HTR-8/SVneo (cell line): ENCODE measurements at places on chromosomes 4 and X.
A peak's percentile ranks its signal among the peaks of the same experiment; 100 is the strongest.

DNA sequence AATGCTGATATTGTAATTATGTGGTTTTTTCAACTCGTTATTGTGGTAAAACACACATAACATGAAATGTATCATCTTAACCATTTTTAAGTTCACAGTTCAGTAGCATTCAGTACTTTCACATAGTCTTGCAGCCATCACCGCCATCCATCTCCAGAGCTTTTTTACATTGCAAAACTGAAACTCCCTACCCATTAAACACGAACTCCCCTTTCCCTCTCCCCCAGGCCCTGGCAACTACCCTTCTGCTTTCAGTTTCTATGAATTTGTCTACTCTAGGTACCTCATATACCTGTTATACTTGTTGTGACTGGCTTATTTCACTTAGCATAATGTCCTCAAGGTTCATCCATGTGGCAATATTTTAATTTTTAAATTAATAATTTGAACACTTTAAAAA lies 380.6 kb downstream of the MAPK10 start:
- no peak for DNase-seq

DNA sequence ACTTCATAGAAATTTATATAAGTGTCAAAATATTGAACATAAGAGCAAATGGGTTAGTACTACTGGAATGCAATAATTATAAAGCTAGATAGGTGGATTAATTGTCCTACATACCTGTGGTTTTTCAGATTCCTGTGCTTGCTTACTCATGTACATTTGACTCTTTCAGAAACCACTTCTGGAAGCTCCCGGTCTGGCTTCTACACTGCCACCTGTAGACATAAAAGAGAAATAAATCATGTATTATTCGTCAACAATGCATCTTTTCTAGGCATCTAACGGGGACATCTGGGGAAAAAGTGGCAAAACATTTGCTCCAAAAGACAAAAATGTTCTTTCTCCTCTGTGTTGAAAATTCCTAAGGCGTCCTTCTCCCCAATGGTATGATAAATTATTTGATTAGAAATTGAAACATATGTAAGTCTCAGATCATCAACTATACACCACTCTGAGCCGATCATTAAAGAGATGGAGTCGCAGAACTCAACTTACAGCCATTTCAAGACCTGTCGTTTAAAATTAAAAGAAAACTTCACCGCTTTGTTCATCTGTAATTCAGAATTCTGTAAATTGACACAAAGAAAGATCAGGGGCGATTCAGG lies 648.7 kb upstream of the DIPK2B start:
- no peak for DNase-seq

DNA sequence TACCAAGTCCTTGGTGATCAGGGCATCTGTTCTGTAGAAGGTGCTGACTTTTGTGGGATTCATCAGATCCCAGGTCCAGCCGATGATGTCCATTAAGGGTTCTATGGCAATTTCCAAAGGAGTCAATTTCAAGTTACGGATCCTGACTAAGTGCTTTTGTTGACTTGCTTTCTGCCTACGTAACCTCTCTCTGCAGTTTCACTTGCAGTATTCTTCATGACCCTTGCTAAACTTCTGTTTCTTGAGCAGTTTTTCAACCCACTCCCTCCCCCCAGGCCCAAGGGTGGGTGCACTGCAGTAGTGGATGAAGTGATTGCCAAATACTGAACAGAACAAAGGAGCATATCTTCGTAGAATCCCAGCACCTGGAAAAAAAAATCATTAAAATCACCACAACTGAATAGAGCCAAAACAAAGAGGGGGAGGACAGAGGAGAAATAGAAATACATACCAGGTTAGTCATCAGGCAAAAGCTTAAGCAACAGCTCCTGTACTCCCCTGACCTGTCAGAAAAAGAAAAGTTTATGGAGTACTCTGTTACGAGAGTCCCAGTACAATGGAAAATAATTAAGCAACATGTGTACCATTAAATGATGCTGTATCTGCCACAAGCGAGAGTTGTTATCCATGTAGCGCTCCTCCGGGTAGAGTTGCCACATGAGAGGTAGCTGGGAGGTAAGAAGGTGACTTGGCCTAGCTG lies 5.8 kb downstream of the CMC4 start:
- peak; percentile 10 for DNase-seq

DNA sequence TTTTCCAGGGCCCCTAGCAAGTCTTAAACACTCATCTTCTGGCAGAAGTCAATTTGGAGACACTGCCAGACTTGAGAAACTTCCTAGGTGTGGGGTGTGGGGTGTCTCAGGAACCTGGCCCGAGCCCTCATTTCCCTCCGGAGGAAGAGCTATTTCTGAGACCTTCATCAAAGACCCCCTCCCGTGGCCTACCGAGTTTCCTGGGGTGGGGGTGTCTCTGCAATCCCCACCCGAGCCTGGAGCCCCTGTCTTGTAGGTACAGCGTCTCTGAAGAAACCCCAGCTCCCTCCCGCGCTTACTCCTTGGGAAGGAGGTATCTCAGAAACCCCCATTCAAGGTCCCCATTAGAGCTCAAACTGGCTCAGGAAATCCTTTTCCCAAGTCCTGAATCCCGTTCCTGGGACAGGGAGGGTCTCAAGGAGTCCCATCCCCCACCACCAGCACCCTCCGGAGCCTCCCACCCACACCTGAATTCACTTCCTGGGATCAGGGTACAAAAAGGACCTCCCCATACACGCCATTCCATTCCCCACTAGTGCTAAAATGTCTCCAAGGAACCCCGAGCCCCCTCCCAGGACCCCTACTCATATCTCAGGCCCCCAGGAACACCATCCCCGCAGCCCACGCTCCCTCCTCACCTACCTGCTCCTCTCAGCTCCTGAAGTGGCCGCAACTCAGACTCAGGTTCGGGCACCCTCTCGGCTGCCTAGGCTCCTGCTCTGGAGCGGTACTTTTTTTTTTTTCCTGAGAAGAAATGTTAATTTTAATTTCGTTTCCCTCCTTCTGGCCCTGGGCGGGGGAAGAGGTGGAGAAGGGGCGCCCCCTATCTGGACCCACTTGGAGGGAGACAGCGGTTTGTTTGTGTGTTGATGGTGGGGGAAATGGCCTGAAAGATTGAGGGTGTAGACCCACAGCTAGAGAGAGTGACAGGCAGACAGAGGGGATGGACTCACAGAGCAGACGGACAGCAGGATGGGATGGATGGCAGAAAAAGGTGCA lies 1.1 kb downstream of the SLC38A5 start:
- no peak for DNase-seq

DNA sequence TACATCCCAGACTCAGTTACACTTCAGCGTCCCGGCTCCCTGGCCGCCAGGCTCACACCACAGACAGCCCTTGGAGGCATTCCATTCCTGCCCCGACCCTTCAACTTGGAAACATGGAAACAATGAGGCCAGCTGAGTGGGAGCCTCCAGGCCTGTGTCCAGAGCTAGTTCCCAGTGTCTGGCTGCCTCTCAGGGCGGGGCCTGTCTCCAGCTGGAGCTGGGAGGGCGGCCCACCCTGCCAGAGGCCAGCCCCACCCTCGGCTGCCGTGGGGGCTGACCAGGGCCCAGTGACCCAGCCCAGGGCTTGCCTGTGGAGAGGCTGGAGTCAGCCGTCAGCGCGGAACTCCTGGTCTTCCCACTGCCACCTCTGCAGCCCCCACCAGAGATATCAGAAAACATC lies 37.4 kb upstream of the SPON2 start:
- DNase-seq, result no peak

GRCh38 chr4:147581606-147582350 lies 35.4 kb upstream of the TMEM184C start:
- DNase-seq, result no peak

DNA sequence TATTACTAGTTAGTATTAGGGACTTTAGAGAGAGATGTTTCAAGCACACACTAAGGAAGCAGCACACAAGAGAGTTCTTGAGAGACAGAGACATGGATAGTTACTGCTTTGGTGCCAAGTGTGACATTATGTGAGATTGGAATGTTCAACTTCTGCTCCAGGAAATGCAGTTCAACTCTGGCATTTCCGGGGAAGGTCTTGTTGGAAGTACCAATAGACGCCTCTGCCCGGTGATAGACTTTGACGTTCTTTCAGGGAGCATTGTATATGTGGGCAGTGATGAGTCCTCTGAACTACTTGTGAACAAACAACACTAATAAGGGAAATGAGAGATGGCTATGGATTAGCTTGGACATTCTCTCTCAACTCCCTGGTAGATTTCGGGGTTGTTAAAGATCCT lies 638.1 kb upstream of the BOD1L1 start:
- DNase-seq, result no peak

- DNase-seq, result peak; percentile 10
These were observed 84.4 kb downstream of the PPARGC1A start for GRCh38 chr4:23805450-23805851.

GRCh38 chr4:108446556-108446955 lies 173.8 kb upstream of the RPL34 start:
- no peak for DNase-seq

DNA sequence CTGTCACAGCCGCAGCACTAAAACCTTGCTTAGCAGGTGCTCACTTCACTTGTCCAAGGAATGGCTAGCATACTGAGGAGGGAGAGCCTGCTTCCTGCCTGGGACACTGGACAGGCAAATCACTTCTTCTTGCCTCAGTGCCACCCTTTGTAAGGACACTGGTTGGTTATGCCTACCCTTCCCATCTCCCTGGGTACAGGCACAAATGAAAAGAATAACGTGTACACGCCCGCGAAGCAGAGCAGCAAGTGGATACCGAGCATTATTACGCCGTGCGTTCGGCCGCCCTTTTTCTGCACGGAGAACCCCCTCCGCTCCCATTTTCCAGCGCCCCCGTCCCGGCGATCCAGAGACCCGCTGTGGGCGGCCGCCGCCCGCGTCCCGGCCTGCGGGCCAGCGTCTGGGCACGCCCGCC lies 338 bp upstream of the KLHL2 start:
- peak; percentile 28 for DNase-seq
